ENCODE measurements at places on chromosomes 5 and 9.

- no peak for DNase-seq
These were observed 233.1 kb downstream of the ADAMTSL1 start for GRCh38 chr9:18707061-18707461.

- no peak for DNase-seq
These were observed 40.0 kb upstream of the GRAMD2B start for GRCh38 chr5:126383246-126383645.

GRCh38 chr5:126044111-126044668 lies 379.0 kb upstream of the GRAMD2B start:
- DNase-seq: peak; percentile 64

- no peak for DNase-seq
These were observed 283.0 kb upstream of the PCSK5 start for GRCh38 chr9:75607521-75607920.

DNA sequence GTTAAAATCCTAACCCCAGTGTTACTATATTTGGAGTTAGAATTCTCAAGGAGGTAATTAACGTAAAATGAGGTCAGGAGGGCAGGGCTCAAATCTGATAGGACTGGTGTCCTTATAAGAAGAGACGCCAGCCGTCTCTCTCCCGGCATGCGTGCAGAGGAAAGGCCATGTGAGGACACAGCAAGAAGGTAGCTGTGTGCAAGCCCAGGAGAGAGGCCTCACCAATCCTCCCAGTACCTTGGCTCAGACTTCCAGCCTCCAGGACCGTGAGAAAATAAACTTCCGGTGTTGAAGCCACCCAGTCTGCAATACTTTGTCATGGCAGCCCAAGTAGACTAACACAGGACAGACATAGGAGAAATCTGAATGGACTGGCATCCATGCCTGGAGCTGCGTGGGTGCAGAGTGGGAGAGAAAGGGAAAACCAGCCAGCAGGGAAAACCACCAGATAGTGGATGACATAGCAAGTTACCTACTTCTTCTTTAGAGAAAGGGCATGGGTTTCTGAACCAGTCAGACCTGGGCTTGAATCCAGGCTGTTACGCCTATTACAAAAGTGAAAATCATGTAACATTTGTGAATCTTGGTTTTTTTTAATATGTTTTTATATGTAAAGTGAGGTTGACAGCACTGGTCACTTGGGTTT lies 89.2 kb downstream of the FSTL4 start:
- DNase-seq: no peak

Data from renal cortex interstitium (tissue), 15 donors.